NCI-H524 (cell line): ENCODE measurements at places on chromosomes 5 and 9.

GRCh38 chr5:115962565-115963402 lies 509 bp downstream of the LVRN start:
- DNase-seq = no peak

GRCh38 chr9:91143162-91143561 lies 218.6 kb downstream of the AUH start:
- DNase-seq = no peak

GRCh38 chr5:75055727-75056144 lies 3.4 kb upstream of the GCNT4 start:
- no peak for DNase-seq

- no peak for DNase-seq
Measured at GRCh38 chr5:37071901-37072581, 177.1 kb downstream of the CPLANE1 start.

DNA sequence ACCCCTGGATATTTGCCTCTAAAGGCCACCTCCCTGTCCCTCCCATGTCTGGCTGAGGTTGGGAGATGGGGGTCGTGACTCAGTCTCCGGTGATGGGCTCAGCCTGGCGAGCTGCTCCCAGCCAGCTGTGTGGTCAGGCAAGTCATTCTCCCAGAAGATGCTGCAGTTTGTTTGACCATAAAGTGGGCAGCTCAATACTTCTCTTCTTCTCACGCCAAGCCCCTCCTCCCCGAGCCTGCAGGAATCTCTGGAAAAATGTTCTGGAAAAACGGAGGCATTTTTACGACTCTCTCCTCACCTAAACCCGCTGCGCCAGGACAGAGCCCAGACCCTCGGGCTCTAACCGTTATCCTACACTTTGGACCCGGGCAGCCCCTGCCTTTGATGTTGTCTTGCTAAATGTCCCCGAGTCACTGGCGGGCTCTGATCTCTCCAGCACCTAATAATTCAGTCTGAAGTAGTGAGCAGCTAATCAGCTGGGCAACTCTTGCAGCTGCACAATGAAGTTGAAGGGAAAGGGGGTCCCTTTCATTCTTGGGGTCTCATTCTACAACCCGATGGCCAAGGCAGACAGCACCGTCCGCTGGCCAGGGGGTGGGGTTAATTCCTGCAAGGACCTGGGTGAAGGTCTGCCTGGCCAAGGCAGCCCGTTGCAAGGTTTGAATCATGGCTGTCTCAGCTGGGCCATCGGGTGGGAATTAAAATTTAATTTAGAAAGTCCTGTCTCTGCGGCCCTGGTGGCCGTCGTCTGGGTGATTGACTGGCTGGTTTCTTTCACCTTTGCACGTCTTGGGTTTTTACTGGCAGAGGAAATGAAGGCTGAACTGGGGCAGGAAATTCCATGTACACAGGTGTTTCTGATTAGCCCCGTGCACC lies 12.3 kb downstream of the DCANP1 start:
- DNase-seq = no peak

- DNase-seq = no peak
Measured at GRCh38 chr9:113594484-113595299, 131.2 kb downstream of the RGS3 start.

GRCh38 chr5:145118127-145118526 lies 717.0 kb downstream of the PRELID2 start:
- DNase-seq = no peak

DNA sequence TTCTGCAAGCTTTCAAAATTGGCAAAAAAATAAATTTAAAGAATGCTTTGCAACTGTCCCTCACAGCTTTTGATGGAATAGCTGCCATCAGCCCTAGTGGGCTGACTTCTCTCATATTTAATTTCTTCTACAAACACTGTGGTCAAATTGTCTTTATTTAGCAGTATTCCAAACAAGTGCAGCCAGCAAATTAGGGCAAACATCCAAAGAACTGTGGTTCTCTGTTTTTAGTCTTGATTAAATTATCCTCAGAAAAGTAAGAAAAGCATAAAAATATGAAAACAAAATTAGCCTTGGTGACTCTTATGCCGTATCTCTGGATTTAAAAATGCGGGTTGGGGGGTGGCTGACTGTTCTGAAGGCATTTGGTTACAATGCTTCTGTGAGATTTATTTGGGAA lies 95.8 kb upstream of the RETREG1 start:
- no peak for DNase-seq

- no peak for DNase-seq
Measured at GRCh38 chr5:171413153-171413910, 6.1 kb upstream of the FGF18 start.

GRCh38 chr5:17893026-17893635 lies 258.9 kb downstream of the TAF11L14 start:
- no peak for DNase-seq

GRCh38 chr5:14143546-14143840 lies 351 bp downstream of the TRIO start:
- DNase-seq = no peak

GRCh38 chr5:181088289-181088688 lies 42.7 kb downstream of the OR2V1 start:
- no peak for DNase-seq
